ENCODE measurements at places on chromosomes 5 and 9.

DNA sequence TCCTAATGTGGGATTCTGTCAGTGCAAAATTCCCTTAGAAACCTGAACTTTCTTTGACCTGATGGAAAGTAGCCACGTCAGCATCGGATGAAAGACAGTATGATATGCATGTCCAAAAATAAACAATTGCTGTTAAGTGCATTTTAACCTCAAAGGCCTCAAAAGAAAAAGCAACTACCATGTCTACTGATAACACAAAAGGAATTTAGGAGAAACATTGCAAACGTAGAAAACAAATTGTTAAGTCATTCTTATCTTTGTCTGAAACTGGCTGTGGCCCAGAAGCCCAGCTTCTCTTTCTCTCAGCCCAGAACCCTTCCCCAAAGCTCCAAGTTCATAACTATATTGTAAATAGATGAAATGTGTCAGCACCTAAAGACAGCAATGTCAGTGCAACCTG lies 11.1 kb upstream of the LHFPL2 start:
- DNase-seq: no peak

DNA sequence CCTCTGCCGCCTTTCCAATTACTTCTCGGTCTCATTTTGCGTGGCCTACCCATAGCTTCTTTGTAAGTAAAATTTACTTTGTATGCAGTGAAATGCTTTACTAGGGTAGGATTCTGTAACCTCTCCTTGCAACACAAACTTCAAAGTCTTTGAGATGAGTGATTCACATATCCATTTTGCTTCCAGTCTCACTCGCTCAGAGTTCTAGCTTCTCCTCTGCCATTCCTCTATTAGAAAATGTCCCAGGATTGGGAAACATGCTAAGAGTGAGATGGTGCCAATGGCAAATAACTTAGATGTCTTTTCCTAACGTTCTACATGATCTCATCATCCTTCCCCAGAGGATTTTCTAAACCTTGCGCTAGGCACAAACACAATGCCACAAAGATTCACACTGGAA lies 270.5 kb upstream of the SLC30A5 start:
- DNase-seq: no peak

GRCh38 chr9:82153032-82153431 lies 164.5 kb downstream of the SPATA31D1 start:
- no peak for DNase-seq

DNA sequence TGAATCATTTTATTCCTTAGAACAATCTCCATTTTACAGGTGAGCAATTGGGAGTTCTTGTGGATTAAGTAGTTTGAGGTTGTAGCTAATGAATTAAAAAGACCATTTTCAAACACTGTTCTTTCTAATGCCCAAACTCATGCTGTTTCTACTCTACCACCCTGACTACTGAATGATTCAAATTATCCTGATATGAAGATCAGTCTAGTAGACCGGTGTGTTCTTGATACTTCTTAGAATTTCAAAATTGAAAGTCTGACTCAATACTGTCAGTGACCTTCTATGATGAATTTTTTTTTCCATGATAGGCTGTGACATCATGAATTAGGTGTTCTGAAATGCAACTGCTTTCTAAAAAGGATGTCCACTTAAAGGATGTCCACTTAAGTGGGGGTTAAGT lies 515.5 kb downstream of the DMAC1 start:
- no peak for DNase-seq

- no peak for DNase-seq
Measured at GRCh38 chr9:69122549-69123141, 51.4 kb upstream of the TJP2 start.

DNA sequence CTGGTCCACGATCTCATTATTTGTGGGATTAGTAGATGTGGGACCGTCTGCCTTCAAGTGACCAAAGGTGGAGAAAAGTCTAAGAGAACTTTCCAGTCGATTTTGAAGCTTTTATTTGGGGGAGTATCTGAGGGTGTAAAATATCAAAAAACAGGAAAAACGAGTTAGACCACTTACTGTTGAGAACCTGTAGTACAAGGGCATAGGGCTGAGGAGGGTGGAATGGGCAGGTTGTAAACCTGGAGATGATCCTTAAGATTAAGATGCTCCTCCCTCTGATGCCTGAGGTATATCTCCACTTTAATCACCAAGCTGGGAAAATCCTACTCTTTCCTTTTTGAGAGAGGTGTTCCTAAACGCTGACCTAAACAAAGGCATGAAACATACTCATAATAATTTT lies 32.0 kb upstream of the GTF2H2C start:
- no peak for DNase-seq

DNA sequence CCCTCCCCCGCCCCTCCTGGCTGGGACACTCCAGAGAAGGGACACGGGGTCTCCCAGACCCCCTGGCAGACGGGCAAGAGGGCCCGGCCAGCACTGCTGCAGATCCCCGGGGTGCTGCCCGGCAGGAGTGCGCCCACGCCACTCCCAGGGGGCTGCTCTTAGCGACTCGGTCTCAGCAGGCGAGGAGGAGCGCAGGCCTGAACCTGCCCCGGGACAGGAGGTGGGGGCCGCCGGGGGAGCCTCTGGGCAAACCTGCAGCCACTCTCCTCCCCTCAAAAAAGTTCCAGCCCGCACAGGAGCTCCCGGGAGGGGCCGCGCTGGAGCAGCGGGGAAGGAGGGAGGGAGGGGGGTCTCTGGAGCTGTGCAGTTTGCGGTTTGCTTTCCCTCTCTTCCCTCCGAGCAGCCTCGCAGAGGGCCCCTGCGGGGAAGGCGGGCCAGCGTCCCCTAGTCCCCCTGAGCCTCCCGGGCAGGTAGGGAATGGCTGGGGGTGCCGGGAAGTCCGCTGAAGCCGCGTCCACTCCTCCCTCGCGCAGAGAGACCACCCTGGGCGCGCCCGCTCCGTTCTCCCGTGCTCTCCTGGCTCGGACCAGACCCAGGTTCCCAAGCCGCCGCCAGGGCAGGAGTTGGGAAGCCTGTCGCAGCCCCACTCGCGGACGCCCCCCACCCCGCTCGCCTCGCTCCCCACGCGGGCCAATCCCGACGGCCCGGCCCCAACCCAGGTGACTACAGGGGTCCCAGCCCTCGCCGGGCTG lies 44.2 kb downstream of the NACC2 start:
- no peak for DNase-seq

- DNase-seq: no peak
Measured at GRCh38 chr5:30809933-30810332, 383.6 kb upstream of the CDH6 start.

DNA sequence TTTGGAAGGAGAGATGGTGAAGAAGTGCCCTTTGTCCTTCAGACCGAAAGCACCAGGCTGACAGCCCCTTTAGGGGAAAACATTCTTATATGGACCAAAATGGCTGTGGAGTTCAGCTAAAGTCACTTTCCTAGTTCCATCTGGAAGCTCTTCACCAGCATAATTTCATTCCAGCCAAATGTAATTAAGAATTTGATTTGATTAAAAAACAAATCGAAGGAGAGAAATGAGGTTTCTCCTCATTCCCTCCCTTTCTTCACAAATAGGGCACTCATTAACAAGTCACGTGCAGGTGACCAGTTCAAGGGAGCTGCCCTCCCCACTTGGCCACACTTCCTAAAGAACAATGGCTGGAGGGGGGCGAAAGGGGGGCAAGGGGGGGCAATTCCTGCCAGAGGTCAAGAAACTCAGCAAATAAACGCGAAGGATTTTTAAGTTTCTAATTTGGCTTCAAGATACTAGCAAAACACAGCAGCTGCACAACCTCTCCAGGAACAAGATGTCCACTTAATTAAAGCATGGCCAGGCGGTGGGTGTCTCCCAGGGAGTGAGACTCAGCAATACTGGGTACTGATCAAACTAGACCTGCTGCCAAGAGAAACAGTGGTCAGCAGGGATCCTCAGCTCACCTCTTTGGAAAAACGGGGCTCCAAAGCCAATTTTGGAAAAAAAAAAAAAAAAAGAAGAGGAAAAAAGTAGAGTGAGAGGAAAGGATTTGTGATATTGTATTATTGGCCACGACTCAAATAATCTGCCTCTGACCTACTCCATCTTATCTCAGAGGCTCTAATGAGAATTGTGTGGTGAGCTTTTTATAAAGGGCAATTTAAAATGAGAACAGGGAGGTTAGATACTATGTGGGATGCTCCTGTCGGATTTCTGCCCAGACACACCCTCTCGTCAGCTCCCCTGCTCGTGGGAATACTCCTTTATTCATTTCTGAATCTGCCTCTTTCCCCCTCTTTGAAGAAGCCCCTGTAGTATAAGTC lies 254.3 kb downstream of the ZSWIM6 start:
- DNase-seq: no peak

- no peak for DNase-seq
Measured at GRCh38 chr9:127912882-127913281, 4.0 kb downstream of the ST6GALNAC4 start.

- DNase-seq: no peak
Measured at GRCh38 chr5:103066326-103066725, 53.6 kb downstream of the GIN1 start.

DNA sequence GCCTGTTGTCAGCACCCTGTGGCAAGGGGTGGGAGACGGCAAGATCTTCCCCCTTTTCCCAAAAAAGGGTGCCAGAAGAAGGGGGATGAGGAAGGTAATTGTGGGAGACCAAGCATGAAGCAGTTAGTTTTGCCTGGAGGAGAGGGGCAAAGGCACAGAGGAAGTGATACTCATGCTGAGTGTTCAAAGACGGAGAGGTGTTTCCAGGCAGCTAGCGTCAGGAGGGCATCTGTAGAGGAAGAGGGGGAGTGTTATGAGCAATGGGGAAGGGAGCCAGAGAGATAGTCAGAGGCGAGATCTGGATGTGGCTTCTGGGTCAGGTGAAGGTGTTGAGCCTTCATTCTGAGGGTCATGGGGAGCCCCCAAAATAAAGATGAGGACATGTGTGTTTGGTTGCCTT lies 26.9 kb upstream of the ADAM19 start:
- no peak for DNase-seq

GRCh38 chr5:151659001-151659754 lies 27.5 kb downstream of the SPARC start:
- peak; percentile 40 for DNase-seq

DNA sequence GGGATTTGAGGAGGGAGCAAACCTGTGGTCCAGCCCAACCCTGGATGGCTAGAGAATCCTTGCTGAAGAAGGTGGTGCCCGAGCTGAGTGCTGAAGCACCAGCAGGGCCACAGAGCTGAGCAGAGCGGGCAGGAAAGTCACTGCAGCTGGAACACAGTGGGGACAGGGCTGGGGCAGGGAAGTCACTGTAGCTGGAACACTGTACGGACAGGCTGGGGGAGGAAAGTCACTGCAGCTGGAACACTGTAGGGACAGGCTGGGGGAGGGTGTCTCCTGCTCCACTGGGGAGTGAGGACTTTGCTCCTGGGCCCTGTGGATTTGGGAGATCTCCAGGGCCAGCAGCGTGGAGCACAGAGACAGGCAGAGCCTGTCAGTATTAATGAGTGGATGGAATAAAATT lies 9.0 kb upstream of the SUSD3 start:
- no peak for DNase-seq

DNA sequence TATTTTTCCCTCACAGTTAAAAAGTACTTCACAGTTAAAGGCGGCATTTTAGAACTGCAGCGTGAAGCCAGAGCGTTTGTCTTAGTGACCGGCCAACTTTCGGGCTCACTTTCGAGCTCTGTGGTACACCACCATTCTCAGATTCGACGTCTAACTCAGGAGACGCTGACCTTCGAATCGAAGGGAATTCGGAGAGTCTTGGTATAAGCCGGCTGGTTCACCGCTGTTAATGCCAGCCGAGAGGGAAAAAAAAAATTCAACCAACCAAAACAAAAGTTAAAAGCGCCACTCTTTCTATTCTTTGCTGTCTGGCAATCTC lies 544 bp upstream of the SNX24 start:
- no peak for DNase-seq
